ENCODE measurements at places on chromosomes 6 and 20.

- no peak for DNase-seq
These were observed 183.3 kb downstream of the BACH2 start for GRCh38 chr6:90113389-90113788.

DNA sequence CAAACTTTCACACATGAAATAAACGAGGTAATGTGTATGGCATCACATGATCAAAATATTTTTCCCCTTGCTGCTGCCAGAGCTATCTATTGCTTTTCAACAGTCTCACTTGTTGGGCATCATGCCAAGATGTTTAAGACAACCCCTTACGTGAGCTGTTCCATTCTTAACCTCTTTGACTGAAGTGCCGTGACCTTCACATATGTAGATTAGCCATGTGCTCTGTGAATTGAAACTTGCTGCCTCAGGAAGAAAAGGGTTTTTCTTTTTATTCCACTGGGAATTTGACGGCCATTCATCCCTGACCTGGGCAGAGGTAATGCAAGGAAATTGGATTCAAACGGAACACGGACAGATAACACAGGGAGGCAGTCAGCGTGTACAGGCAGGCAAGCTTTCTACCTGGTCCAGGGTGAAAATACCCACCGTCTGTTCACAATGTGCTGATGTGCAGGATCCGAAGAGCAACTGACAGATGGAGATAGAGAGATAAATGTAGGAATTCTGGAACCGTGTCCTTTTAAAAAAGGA is 14.2 kb downstream of the ARID1B start:
- DNase-seq = no peak

- no peak for DNase-seq
These were observed 30.5 kb upstream of the DLGAP4 start for GRCh38 chr20:36275441-36276189.

GRCh38 chr6:16061818-16062217 is 67.1 kb upstream of the MYLIP start:
- DNase-seq = no peak

- no peak for DNase-seq
These were observed 107.2 kb downstream of the ARMC2 start for GRCh38 chr6:108955329-108955949.

- no peak for DNase-seq
These were observed 23.1 kb upstream of the HMGN3 start for GRCh38 chr6:79257381-79258205.

Data from liver (tissue), 10 donors.